WTC11 (cell line): ENCODE measurements at places on chromosomes 13 and 19.
A peak's percentile ranks its signal among the peaks of the same experiment; 100 is the strongest.

DNA sequence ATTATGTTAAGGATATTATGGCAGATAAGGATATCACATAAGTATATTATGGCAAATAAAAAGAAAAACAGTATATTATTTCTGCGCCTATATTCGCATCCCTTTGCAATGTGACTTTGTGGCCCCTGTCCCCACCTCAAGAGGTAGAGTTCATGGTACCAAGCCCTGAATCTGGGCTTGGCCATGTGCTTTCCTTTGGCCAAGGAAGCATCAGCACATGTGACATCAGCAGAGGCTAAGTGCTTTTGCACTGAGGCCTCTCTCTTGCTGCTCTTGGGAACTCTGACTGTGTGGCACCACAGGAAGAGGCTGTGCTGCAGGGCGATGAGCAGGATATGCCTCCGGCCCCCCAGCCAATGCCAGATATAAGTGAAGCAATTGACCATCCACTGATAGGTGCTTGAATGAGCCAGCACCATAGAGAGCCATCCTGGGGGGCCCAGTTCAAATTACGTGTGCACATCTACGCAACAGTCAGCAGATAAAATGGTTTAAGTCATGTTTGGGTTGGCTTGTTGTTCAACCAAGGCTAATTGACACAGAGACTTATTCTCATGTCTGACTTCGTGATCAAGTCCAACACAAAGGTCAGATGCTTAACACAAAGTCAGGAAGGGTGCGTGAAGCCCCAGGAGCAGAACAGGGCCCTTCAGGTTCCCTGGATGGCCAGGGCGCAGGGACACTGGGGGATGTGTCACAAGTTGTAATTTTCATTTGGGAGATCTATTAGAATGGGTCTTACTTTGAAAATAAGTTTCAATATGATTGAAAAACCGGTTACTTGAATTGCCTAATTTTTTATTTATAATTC is 173.3 kb downstream of the COL4A1 start:
- H3K4me3 ChIP-seq, result no peak overlapping the region
- H3K4me1 ChIP-seq, result peaks cover 53% of the 10 kb centered on the region
- no peak overlapping the region for H3K27ac ChIP-seq
- H3K36me3 ChIP-seq, result no peaks in the 10 kb centered on the region
- DNase-seq, result no peak

DNA sequence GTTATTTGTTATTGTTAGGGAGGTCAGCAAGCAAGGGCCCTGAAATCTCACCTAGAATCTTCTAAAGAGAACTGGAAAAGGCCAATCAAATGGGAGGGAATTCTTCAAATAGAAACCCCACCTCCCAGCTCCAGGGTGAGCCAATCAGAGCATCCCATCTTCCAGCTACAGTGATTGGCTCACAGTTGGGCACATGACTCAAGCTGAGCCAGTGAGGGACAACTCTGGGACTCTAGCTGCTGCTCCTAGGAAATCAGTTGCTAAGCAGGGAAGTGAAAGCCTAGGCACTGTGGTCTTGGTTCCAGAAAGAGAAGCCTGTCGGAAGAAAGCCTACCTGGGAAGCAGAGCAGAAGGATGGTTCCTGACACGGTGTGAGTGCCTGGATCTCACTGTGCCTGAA is 13.4 kb downstream of the TM6SF2 start:
- H3K4me3 ChIP-seq, result peak overlapping the region; percentile 45; the same call in 1 of the 2 replicates
- H3K4me1 ChIP-seq, result peaks cover 22% of the 10 kb centered on the region
- peaks cover 54% of the 10 kb centered on the region for H3K27me3 ChIP-seq
- H3K27ac ChIP-seq, result no peak overlapping the region
- H3K36me3 ChIP-seq, result 0 out of 2 replicates have a peak, but pooled peaks cover 3% of the 10 kb centered on the region

DNA sequence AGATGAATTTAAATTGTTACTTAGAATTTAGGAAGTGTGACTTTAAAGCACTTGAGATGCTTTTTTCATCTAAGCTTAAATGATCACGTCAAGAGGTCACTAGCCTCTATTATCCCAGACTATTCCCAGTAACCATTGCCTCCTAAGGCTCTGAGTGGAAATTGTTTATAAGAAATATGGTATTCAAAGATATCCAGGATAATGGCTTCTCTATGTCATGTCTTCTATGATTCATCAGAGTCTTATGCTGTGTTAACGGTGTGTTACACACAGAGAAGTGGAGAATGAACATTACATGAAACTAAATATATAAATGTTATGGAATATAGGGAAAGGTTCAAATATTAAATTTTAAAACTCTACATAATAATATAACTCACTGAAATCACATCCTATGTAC is 79.8 kb upstream of the NBEA start:
- no peaks in the 10 kb centered on the region for H3K36me3 ChIP-seq
- H3K27me3 ChIP-seq, result no peaks in the 10 kb centered on the region
- H3K4me1 ChIP-seq, result peaks cover 18% of the 10 kb centered on the region
- H3K27ac ChIP-seq, result no peak overlapping the region
- no peak for DNase-seq

GRCh38 chr19:955803-956765 is 28.1 kb upstream of the WDR18 start:
- DNase-seq, result peak; percentile 25
- peaks cover 2% of the 10 kb centered on the region; the same call in 1 of the 2 replicates for H3K36me3 ChIP-seq
- peak overlapping the region; percentile 27 for H3K27ac ChIP-seq
- H3K4me1 ChIP-seq, result peaks cover 35% of the 10 kb centered on the region
- no peak overlapping the region for H3K4me3 ChIP-seq
- no peaks in the 10 kb centered on the region for H3K27me3 ChIP-seq

GRCh38 chr13:66323745-66324347 is 906.3 kb downstream of the PCDH9 start:
- no peaks in the 10 kb centered on the region for H3K36me3 ChIP-seq
- no peaks in the 10 kb centered on the region for H3K27me3 ChIP-seq
- H3K4me1 ChIP-seq, result peaks cover 7% of the 10 kb centered on the region
- H3K4me3 ChIP-seq, result no peak overlapping the region
- no peak for DNase-seq
